Metanephros (tissue), 2 donors: ENCODE measurements at places on chromosomes 12 and 14. TPM values are rescaled to one million over a fixed set of nuclear protein-coding genes. Genes with fewer than 3 reads are reported as not detected.

Gene HPD
- total RNA-seq = 0.93 TPM

Gene CLBA1
- total RNA-seq = 17.3 TPM

Gene ATL1
- 6.8 TPM for total RNA-seq

Gene TAS2R7
- total RNA-seq = not detected

Gene SAMD15
- total RNA-seq = 5.3 TPM

Gene PDE3A
- 46.7 TPM for total RNA-seq
